ENCODE measurements at places on chromosomes 1 and 21. TPM values are rescaled to one million over a fixed set of nuclear protein-coding genes. Genes with fewer than 3 reads are reported as not detected.

Gene CXADR
- total RNA-seq: 3.1 TPM

Gene RHCE
- not detected for total RNA-seq

Gene UTS2
- not detected for total RNA-seq

Gene ATP1A4
- not detected for total RNA-seq

Gene CAMK2N1
- 3.7 TPM for total RNA-seq

Gene SLC35F3
- not detected for total RNA-seq

Gene ETS2
- total RNA-seq: 58.4 TPM

Gene NEXN
- total RNA-seq: 7.0 TPM

Gene GBP1
- 50.2 TPM for total RNA-seq

Gene PPP2R5A
- total RNA-seq: 37.6 TPM

Gene NBPF4
- total RNA-seq: not detected

Gene ELOVL1
- 113 TPM for total RNA-seq

Gene CELA3A
- not detected for total RNA-seq

Gene PLA2G2C
- total RNA-seq: not detected

Gene VWA5B1
- total RNA-seq: not detected

Gene ANGPTL3
- total RNA-seq: not detected

Gene IL10
- not detected for total RNA-seq

Gene S100A12
- not detected for total RNA-seq

Gene ADGRL4
- 166 TPM for total RNA-seq

Gene RGSL1
- total RNA-seq: not detected

Gene RRP1
- 29.7 TPM for total RNA-seq

Gene IKBKE
- 12.9 TPM for total RNA-seq

Gene TMEM9
- 38.1 TPM for total RNA-seq

Gene SH2D1B
- 0.20 TPM for total RNA-seq

Gene SPRR2E
- not detected for total RNA-seq

Gene IL22RA1
- not detected for total RNA-seq

Gene FALEC
- not detected for total RNA-seq

Gene KIF21B
- total RNA-seq: 1.2 TPM

Gene DAB1
- not detected for total RNA-seq

Gene VAMP3
- total RNA-seq: 183 TPM

Gene SYT2
- total RNA-seq: not detected

Gene HNRNPCL2
- not detected for total RNA-seq

Gene SPRR2G
- total RNA-seq: not detected

Gene PTPN22
- total RNA-seq: 3.1 TPM

Gene HAO2
- total RNA-seq: not detected

Gene BCL2L15
- 0.07 TPM for total RNA-seq

Gene FCGR2B
- not detected for total RNA-seq

Gene THEMIS2
- total RNA-seq: 18.1 TPM

Gene ADAMTS1
- 20.3 TPM for total RNA-seq

Gene ESPN
- total RNA-seq: 0.67 TPM

Gene NVL
- total RNA-seq: 22.8 TPM

Gene STXBP3
- total RNA-seq: 31.8 TPM

Gene LRRC8C
- 51.8 TPM for total RNA-seq

Gene CCDC190
- total RNA-seq: 0.93 TPM

Gene USH2A
- total RNA-seq: not detected

Gene TPRG1L
- 26.5 TPM for total RNA-seq

Gene EFNA3
- total RNA-seq: 0.80 TPM

Gene C4BPA
- total RNA-seq: not detected

Gene A3GALT2
- total RNA-seq: not detected

Gene FLG2
- total RNA-seq: not detected
